ENCODE measurements at places on chromosomes 11 and 22.

- DNase-seq = no peak
Observed at GRCh38 chr11:36757075-36757474, 159.0 kb upstream of the RAG2 start.

GRCh38 chr22:44037519-44038375 lies 13.6 kb downstream of the PARVB start:
- DNase-seq = no peak

GRCh38 chr11:22927793-22928192 lies 67.5 kb upstream of the CCDC179 start:
- no peak for DNase-seq

DNA sequence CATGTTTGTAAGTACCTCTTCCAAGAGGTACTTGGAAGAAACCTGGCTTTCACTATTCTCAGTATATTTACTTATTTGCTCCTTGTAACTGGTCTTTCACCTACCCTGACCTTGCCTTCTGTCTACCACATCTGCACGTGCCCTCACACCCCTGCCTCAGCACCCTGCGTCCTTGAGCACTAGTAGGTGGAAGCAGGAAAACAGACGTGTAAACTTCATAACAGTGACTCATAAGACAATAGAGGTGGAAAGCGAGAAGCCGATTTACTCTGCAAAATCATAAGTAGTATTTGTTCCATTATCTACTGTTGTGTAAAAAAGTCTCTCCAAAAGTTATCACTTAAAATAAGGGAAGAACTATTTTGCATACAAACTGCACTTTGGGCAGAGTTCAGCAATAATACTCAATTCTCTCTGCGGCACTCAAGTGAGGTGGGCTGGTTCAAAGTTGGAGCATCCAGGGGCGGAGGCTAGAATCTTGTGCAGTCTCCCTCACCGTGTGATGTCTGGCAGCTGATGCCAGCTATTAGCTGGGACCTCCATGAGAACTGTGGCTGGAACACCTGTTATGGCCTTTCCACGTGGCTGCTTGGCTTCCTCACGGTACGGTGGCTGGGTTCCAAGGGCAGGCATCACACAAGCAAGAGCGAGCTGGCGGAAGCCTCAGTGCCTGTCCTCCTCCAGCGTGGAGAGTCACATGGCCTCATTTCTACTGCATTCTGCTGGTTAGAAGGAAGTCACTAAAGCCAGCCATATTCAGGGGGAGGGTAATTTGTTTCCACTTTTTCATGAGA lies 30.4 kb downstream of the PACS1 start:
- no peak for DNase-seq

- no peak for DNase-seq
Observed at GRCh38 chr11:92607969-92608722, 361.3 kb upstream of the MTNR1B start.

GRCh38 chr11:125494561-125494960 lies 1.5 kb downstream of the FEZ1 start:
- no peak for DNase-seq

- no peak for DNase-seq
Observed at GRCh38 chr11:13784855-13785254, 116.4 kb downstream of the FAR1 start.

DNA sequence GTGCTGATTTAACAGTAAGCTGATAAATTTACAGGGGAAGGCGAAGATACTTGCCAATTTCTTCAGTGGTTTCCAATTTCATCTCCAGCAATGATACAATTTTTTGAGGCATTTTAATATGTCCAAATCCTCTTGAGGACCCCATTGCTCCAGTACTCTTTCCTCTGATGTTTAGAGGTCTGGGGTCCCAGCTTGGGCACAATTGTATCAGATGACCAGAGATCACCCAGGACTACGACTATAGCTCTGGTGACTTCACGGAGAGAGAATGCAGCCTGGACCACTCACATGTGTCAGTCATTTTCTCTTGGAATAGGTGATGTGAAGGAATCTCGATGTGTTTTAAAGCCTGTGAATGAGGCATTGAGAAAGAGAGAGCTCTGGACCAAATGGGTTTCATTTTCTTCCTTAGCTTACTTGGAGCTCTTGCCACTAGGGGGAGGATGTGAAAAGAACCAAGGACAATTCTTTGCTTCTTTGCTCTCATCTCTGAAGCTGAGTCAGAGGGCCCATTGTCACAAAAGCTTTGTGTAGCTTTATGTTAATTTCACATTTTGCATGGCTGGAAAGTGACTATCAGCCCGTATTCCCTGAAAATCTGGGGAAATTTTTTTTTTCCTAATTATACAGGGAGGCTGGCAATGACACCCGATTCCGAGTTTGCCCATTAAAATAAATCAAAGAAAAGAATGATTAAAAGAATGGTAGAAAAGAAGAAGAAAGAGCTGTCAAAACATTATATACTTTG lies 6.7 kb upstream of the CCDC90B start:
- DNase-seq = no peak

DNA sequence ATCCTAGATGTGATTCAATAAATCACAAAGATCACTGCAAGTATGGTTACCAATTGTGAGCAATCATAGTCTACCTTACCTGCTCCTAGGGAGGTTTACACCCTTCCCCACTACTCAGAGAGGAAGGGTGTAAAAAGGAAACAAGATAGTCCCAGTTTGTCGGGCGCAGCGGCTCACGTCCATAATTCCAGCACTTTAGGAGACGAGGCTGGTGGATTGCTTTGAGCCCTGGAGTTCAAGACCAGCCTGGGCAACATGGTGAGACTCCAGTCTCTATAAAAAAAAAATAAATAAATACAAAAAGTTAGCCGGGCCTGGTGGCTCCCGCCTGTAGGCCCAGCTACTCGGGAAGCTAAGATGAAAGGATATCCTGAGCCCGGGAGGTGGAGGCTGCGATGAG lies 962 bp upstream of the AMBRA1 start:
- no peak for DNase-seq

- DNase-seq = no peak
Observed at GRCh38 chr11:8025816-8026215, 38.7 kb downstream of the EIF3F start.

DNA sequence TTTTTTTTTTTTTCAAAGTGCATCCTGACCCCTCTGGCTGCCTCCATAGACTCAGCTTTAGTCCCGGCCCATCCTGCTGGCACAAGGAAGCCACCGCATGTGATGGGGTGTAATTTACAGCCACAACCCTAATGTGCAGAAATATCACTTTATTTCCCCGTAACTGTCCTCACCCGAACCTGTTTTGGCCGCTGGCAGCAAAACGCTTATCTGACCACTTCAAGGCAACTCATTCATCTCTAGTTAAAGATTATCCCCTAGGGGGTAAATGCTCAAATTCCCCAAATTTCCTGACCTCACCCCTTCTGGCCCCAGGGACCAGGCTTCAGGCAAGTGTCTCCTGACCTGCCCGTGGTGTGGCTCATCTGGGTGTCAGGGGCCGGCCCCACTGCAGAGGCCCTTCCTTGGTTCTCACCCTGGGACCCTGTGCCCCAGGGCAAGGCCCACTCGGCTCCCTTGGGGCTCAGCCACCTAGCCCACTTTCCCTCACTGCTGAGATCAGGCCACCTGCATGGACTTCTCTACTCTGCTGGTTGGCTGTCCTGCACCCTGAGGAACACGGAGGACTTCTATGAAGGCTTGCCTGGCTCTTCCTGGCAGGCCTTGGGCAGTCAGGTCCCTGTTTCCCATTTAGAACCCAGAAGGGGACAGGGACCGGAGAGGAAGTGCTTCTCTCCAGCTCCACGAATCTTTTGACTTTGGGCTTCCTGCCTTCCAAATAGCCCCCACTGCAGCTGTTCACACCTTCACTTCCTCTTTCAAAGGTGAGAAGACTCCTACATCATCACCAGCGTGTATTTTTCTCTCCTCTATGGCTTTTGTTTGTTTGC lies 53.3 kb downstream of the WNT11 start:
- no peak for DNase-seq

DNA sequence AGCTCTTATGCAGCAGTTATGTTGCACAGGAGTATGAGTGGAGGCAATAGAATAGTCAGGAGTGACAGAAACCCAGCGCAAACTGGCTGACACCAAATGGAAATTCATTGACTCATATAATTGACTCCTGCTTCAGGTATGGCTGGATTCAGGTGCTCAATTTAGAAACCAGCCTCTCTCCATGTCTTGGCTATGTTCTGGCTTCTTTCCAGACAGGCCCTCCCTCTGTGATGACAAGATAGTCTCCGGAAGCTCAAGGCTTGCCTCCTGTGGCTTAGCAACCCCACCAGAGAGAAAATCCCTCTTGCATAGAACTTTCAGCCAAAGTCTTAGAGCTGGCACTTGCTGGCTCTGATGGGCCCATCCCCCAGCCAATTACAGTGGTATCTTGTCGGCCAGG lies 28.1 kb upstream of the MN1 start:
- no peak for DNase-seq

DNA sequence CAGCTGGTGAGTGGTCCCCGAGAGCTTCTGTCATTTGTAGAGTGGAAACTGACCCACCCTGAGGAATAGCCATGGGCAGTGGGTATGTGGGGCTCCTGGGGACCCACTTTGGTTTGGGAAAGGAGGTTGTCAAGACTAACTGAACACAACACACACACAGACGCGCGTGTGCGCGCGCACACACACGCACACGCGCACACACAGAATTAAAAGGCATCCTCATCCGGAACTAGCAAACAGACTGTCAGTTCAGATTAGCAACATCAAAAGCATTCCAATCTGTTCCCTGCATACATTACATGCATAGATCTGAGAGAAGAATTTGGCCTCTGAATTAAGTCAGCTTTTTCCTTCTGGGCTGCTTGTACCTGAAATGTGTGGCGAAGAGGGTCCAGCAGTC lies 284.7 kb downstream of the ST3GAL4 start:
- DNase-seq = no peak

GRCh38 chr11:116459185-116460045 lies 313.4 kb downstream of the BUD13 start:
- no peak for DNase-seq

- DNase-seq = no peak
Observed at GRCh38 chr22:36544107-36544620, 15.2 kb upstream of the EIF3D start.

DNA sequence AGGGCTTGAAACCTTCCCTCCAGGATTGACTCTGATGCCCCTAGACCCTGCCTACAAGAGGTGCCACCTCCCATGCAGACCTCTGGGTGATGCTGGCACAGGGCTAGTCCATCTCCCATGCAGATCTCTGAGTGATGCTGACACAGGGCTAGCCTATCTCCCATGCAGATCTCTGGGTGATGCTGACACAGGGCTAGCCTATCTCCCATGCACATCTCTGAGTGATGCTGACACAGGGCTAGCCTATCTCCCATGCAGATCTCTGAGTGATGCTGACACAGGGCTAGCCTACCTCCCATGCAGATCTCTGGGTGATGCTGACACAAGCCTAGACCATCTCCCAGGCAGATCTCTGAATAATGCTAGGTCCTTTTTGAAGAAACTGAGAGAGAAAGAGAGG lies 321.7 kb downstream of the NTM start:
- no peak for DNase-seq

DNA sequence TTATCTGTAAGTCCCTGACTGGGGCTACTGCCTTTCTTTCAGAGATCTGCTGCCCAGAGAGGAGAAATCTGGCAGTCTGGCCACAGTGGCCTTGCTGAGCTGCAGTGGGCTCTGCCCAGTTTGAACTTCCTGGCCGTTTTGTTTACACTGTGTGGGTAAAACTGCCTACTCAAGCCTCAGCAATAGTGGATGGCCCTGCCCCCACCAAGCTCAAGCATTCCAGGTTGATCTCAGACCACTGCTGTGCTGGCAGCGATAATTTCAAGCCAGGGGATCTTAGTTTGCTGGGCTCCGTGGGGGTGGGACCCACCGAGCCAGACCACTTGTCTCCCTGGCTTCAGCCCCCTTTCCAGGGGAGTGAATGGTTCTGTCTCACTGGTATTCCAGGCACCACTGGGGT lies 117.5 kb downstream of the TRPC6 start:
- no peak for DNase-seq
